ENCODE measurements at places on chromosomes 2 and 18.

- no peak for DNase-seq
Observed at GRCh38 chr2:222949690-222950323, 89.0 kb downstream of the ACSL3 start.

GRCh38 chr2:15047184-15047583, 414.7 kb downstream of the LRATD1 start:
- DNase-seq, result no peak

DNA sequence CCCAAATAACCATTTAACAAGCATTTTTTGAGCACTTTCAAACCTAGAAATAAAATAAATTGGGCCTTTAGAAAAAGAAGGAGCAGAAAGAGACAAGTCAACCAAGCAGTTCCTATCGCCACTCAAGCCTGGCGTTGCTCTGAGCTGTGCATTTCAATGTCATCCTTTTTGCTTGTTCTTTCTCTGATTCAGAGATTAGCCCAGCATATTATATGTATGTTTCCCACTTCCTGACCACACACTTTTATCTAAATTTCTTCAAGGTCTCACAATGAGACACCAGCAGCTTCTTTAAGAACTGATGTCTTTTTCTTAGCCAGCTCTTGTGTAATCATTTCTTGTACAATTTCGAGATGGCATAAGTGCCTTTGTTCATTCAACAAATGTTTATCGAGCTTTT, 344.5 kb upstream of the ID2 start:
- DNase-seq, result no peak

- DNase-seq, result no peak
Observed at GRCh38 chr2:125259451-125259850, 1234.4 kb downstream of the CNTNAP5 start.

DNA sequence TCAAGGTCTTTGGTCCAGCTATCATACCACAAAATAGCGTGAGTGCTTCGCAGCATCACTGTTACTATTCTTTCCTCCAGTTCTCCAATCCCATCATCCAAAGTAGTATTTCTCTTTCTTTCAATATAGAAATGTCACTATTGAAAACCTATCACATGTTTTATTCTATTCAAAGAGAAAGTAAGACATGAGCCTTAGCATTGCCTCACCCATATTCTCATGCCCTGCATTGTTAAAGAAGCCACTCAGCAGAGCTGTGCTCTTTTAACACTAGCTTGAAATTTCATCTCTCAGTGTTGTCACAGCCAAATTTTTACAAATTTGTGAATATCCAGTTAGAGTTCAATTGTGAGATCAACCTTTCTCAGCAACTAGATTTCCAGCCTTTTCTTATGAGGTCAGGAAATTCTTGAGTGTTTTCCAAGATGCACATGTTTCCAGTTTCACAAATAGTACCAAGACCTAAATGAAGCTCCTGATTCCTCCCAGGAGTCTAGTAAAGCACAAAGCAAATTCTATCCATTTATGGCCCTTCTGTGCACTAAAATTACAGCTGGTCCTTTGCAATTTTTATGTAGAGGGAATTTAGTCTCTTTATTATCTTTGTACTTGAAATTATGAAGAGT, 343.7 kb downstream of the SPAG16 start:
- DNase-seq, result no peak

- DNase-seq, result no peak
Observed at GRCh38 chr2:72144274-72144631, 3.4 kb downstream of the CYP26B1 start.

GRCh38 chr2:25955036-25955435, 27.3 kb downstream of the KIF3C start:
- no peak for DNase-seq

DNA sequence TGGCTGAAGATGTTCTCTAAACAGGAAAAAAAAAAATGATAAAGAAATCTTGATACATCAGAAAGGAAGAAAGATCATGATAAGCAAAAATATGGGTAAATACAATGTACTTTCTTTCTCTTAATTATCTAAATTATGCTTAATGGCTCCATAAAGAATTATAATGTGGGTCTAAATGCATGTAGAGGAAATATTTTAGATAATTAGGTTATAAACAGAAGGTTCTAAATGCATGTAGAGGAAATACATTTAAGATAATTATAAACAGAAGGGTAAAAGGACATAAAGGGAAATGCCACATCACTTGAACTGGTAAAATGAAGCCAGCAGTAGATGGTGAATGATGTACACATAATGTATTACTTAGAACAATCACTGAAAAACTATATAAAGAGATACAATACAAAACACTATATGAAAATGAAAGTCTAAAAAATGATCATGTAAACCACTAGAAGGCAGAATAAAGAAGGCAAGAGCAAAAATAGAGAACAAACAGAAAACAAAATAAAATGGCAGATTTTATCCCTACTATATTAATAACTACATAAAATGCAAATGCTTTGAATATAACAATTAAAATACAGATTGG, 308.4 kb upstream of the CDH2 start:
- DNase-seq, result no peak
